Stimulated activated CD4-positive, alpha-beta T cell treated with anti-CD3 and anti-CD28 coated beads, Interleukin-12 subunit alpha, Interleukin-12 subunit beta, amount 100 ng/mL, for 48 hours (primary cell): ENCODE measurements at places on chromosomes 2 and 18.

DNA sequence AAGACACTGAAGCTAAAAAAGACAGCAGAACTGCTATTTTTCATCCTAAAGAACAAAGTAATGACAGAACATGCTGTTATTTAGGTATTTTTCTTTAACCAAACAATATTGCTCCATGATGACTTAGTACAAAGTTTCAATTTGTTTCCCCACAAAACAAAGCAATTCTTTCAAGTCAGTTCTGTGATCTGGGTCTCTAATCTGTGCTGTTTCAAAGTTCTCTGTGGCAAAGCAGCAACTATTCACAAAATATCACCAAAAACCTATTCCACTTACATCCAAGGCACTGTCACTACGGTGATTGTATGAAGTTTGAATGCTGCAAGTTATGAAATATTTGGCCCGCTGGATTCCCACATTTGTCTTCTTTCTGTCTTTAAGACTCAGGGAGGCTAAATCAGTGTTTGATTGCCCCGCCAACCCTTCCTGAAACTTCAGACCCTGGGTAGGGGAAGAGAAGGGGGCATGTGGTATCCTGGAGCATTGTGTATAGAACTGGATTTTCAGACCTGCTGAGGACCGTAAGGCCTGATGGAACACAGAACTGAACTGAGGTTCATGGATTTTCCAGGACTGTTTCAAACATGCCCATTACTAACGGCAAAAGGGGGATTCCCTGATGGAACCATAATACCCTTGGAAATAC is 13.1 kb upstream of the MFF start:
- no peak for DNase-seq

GRCh38 chr2:119028327-119029174 is 86.6 kb downstream of the MARCO start:
- no peak for DNase-seq

- no peak for DNase-seq
These were observed 675.1 kb upstream of the SALL3 start for GRCh38 chr18:78304192-78305164.

GRCh38 chr2:52238782-52239181 is 1206.8 kb upstream of the NRXN1 start:
- DNase-seq = no peak

GRCh38 chr2:174331595-174332216 is 3.0 kb upstream of the SP9 start:
- no peak for DNase-seq

DNA sequence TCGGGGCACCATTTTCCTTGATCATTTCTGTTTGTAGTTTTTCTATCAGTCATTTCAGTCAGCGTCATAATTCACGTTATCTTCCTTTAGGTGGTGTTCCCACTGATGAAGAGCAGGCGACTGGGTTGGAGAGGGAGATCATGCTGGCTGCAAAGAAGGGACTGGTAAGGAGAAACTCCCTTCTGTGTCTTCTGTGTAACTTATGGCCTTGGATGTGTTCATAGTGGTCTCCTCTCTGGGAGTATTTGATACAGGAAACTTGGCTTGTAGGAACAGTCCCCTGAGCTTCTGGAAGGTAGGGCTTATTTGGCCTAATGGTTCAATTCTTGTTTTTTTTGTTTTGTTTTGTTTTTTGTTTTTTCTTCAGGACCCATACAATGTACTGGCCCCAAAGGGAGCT is 1.1 kb downstream of the COX5B start:
- DNase-seq = no peak

DNA sequence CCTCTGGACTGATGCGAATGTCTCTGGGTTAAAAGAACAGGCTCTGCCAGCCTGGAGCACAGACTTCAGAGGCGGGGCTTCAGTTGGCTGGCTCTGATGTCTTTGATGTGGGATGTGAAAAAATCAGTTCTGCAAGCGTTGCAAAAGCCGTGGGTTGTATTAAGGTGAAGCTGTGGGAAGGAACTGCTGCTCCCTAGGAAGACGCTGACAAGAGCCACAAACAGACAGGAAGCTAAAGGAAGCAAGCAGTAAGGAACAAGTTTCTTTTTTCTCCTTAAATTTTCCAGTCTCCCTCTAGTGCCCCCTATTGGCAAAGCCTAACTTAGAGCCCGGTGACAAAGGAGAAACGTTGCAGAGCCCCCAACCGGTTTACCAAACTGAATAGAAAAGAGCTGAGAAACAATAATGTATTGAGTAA is 239.0 kb downstream of the CCDC178 start:
- DNase-seq = no peak

GRCh38 chr2:219477179-219477578 is 21.5 kb upstream of the GMPPA start:
- DNase-seq = no peak

DNA sequence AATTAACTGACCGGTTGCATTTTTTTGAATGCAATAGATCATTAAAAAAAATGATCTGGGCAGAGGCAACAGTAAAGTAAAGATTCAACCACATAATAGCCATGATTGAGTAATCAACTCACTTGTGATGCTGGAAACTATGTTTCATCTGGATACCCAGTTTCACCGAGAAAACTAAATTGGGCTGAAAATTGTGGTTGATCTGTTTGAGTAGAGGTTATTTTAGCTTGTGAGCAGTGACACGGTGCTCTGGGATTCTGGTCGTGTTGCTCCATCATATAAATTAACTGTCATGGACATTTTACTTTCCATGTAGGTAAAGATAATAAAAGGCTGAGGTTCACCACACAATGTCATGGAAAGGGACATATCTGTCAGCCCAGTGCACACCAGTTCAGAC is 58.7 kb downstream of the CD226 start:
- DNase-seq = no peak

DNA sequence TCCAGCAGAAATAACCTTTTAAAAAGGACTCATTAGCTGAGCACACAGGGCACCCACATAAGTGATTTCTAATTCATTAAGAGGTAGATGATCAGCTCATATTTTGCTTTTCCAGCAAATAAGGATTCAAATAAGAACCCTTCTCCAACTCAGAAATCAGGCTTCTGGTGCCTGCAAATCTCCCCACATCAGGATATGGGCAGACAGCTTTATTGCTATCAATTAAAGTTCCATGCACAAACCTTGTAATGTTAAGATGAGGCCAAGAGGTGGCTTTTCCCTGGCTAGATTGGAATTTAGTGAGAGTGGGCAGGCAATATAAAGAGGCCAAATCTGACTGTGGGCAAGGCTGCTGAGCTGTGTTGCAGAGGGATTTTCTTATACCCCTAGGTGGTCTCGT is 193.6 kb downstream of the SH3RF3 start:
- no peak for DNase-seq

- DNase-seq = no peak
These were observed 532.0 kb upstream of the POU3F3 start for GRCh38 chr2:104321796-104322349.

DNA sequence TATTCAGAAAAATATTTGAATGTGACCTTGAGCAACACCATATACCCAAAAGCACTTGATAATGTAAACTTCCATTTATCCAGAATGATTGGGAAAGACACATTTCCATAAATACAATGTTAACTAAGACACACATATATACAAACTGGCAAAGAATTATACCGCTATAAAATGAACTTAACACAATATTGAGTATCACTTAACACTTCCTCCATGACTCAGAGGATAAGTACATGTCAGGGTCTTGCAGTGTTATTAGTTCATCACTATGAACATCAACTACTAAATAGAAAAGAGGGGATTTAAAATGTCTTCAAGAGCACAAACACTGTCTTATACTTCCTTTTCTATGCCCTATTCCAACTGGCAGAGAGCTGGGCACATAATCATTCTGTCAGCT is 18.6 kb downstream of the WDSUB1 start:
- no peak for DNase-seq

DNA sequence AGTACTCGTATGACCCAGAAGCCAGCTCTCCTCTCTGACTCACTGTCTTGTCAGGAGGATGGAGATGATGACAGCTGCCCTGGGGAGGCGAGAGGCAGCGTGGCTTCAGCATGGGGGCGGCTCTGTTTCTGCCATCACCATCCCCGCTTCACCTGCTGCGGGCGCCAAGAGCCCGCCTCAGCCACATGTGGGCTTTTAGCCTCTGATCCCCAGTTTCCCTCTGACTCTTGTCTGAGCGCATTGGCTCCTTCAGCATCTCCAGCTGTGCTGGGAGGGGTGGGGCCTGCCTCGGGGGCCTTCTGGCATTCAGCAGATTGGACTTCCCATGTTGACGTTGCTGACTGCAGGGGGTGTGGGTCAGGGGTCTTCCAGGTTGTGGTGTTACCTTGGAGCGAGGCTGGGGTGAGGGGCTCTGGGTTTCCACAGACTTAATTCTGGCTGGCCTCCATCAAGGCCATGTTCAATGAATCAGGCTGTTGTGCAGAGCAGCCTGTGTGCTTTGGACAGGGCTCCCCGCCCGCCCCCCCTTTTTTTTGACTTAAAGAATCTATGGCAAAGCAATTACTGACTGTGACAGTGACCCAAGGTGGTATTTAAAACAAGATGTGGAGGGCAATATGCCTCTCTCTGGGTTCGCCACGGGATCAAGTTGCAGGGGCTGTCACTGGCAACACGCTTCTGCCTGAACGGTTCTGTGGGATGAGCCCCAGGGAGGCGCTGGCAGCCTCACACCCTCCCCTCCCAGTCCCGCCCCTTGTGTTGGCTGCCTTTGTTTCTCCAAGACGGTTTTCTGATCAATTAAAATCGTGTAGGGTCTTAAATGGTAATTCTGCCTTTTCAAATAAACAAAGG is 228.3 kb downstream of the LDLRAD4 start:
- no peak for DNase-seq

DNA sequence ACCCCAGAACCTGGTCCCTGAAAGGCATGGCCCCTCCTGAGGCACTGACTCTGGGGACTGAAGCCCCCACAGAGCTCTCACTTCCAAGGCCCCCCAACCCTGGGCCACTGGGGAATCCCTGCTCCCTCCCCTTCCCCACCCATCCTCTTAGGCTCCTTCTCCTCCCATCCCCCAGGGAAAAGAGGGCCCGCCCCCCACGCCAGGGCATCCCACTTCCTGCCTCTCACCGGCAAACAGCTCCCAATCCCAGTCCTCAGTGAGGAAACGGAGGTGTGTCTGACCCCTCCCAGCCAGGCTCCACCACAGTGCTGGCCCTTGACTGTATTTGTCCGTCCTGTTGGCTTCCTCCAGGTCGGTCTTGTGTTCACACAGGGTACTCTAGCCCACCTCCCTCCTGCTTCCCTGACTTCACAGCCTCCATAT is 35.0 kb upstream of the PTMA start:
- DNase-seq = no peak

DNA sequence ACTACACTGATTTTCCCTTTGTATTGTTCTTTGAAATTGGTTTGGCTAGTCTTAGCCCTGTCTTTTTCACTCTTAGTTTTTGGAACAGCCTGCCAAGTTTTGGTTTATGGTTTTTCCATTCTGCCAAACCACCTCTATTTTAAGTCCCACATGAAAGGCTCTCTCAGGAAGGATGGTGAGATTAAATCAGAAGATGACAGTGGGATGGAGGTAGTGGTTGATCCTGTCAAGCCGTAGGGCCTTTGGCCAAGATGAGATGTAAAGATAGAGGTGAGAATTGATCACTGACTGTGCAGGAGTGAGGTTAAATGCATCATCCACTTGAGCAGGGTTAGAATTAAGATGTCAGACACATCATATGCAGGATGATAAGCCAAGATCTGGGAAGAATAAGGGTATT is 948.5 kb downstream of the SLC4A3 start:
- no peak for DNase-seq

DNA sequence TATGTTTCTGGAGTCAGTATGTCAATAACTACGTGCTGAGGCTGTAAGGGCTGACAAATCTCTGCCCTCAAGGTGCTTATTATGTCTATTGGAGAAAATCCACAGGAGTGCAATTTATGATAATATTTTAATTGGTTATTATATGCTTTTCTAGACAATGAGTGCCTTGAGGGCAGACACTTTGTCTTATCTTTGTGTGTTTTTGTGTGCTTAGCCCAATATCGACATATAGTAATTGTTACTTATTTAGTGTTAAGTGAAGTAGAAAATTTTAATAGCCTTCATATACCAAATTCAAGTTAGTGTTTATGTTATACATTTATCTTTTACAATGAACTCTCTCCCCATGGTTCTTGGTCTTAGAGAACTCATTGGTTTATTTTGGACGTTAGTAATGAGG is 118.9 kb downstream of the WDR7 start:
- no peak for DNase-seq

- no peak for DNase-seq
These were observed 71.2 kb upstream of the STPG4 start for GRCh38 chr2:47226132-47226922.

DNA sequence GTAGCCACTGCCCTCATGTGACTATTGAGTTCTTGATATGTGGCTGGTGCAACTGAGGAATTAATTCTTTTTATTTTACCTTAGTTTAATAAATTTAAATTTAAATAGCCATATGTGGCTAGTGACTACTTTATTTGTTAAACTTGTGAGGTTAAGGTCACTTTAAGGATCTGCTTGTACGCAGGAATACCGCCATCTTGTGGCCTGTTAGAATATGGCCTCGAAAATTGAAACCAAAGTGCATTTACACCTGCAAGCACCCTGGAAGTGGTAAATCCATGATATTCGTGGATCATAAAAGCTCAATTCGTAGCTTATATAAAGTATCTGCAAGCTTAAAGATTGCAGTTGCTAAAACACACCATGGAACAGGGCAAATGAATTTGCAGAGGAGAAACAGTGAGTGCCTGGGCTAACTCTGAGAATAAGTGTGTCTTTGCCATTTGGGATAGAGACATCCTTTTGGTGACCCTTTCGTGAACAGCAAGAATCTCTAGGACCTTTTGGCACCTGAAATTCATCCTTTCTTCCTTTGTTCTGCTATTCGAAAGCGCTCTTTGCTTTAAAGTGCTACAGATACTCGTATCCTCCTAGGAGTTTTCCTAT is 59.9 kb upstream of the REG3A start:
- no peak for DNase-seq

GRCh38 chr2:56248965-56249742 is 65.4 kb downstream of the CCDC85A start:
- DNase-seq = no peak

GRCh38 chr2:208025814-208026184 is 472 bp upstream of the PLEKHM3 start:
- no peak for DNase-seq

DNA sequence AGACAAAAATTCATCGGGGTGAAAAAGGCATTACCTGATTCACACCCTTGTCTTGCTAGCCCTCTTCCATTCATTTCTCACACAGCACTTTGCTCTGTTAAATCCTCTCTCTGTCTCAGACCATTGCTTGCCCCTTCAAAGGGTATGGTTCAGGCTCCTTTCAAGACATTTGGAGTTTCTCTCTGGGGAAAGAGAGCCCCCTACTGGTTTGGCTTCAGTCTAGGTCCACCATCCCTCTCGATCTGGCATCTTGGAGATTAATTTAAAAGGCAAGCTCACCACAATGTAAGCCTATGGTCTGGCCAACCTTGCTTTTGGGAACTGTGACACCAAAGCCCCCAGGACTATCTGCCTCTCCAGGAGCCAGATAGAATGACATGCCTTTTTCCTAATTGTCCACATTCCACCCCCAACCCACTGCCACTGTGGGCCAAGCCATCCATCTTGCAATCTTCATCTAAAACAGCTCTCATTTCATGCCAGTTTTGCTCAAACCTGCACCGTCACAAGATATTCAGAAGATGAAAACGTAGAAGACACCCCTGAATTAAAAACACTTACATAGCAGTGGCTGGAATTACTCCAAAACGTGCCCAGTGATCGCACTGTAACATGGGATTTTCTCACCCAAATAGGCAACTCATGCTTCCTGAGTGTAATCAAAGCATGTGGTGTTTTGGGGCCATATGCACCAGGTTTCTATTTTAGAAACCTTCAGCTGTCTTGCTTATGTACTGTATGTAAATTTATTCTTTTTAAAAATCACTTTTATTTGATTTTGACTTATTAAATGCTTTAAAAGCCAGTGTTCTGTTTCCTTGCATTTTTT is 93.9 kb downstream of the FARSB start:
- DNase-seq = no peak

GRCh38 chr2:203510941-203511305 is 24.2 kb downstream of the RAPH1 start:
- DNase-seq = no peak
